ENCODE measurements at places on chromosomes 2 and 18.

GRCh38 chr2:62826141-62826540 lies 120.6 kb downstream of the EHBP1 start:
- no peak for DNase-seq

DNA sequence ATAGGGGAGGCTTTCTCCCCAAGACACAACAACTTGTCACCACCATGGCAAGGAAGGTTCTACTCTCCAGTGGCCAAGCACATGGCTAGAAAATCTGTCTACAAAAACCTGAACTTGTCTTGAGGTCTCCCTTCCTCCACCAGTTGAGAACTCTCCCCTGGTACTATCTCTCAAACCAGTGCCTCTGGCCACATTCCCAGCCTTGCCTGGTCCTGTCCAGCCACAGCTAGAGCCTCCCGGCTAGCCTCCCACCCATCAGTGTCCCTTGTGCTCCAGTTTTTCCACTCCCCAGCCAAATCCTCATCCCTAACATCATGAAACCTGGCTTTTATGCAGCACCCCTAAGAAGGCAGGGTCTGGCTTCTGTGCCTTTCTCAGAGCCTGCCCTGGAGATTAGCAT lies 21.2 kb upstream of the FZD5 start:
- DNase-seq, result no peak

- peak; percentile 74 for DNase-seq
Measured at GRCh38 chr2:112661656-112662305, 16.0 kb downstream of the SLC20A1 start.

- no peak for DNase-seq
Measured at GRCh38 chr2:64128943-64129391, 15.3 kb downstream of the PELI1 start.

DNA sequence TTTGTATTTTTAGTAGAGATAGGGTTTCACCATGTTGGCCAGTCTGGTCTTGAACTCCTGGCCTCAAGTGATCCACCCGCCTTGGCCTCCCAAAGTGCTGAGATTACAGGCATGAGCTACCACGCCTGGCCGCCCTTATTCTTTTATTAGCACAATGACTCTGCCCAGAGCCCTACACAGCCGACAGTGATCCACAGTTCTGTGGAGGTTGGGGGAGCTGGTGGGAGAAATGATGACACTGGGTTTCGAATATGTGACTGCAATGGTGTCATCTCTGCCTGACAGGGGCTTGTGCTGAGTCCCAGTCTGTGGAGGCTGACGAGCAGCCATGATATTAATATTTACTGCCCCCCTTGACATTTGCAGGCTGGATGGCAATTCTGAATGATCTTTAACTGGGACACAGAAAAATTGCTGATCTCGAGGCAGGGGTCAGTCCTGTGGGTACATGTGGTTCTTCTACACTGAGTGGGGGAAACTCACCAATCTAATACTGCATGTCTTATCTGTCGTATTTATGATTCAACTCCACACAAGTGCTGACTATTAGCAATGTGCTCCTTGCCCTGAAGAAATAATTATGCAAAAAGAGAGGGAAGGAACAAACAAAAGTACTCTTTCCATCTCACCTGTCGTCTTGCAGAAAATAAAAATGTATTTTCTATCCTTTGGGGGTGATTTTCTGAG lies 6.3 kb upstream of the CTAGE1 start:
- no peak for DNase-seq

DNA sequence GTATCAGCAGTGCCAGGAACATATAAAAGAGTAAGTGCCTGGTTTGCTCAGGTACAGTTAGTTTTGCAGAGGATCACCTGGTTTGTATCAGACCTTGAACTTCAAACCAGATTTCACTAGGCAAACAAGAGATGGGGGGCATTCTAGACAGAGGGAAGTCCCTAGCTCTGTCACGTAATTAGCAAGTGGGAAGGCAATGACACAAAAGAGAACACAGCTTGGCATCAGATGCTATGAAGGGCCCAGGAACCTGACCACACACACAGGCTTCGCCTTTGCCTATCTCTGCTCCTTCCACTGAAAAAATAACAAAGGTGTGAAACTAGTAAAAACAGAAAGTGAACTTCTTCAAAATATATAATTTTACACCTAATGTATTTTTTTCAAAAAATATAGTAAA lies 62.6 kb downstream of the CERKL start:
- no peak for DNase-seq

GRCh38 chr18:8379187-8379941 lies 229.9 kb upstream of the RAB12 start:
- DNase-seq, result no peak

GRCh38 chr2:137929519-137929916 lies 34.8 kb upstream of the HNMT start:
- DNase-seq, result no peak

- DNase-seq, result no peak
Measured at GRCh38 chr2:61878761-61879160, 9.7 kb downstream of the CCT4 start.

DNA sequence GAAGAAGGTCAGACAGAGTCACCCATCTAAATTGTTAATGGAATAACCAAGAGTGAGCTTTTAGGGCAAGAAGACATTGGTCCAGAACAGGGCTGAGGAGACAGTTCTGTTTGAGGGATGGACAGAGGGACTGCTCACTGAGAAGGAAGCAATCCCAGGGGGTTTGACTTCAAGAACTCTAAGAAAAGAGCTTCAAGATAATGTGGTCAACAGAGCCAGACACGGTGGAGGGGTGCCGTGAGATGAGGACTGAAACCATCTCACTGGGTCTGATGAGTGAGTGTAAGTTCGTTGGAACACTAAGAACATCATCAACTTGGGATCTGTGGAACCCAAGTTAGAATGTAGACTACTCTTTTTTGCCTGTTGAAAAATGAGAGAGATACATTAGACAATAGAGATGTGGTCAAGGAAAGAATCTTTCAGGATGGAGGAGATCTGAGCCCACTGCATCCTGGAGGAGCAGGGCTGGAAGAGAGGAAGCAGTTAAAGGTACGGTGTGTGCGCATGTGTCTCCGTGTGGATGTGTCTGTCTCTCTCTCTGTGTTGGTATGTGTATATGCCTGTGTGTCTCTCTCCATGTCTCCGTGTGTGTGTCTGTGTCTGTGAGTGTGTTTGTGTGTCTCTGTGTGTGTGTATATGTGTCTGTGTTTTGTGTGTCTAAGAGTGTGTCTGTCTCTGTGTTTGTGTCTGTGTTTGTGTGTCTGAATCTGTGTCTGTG lies 172.1 kb downstream of the MYCN start:
- DNase-seq, result no peak

DNA sequence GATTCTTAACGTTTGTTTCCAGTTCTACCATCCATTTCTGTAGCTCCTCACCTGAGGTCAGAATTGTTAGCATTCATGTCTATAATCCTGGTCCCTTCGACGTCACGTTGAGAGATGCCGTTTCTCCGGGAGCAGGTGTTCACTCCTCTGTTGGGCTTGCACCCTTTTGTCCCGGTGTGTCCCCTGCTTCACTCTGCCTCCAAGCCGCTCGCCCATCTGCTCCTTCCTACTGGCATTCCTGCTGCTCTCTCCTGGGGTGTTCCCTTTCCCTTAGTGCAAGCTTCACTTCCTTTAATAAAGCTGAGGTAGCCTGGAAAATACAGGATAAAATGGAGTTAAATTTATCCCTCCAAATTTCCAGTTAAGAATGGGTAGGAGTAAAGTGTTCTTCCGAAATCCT lies 61.9 kb upstream of the CABYR start:
- no peak for DNase-seq

DNA sequence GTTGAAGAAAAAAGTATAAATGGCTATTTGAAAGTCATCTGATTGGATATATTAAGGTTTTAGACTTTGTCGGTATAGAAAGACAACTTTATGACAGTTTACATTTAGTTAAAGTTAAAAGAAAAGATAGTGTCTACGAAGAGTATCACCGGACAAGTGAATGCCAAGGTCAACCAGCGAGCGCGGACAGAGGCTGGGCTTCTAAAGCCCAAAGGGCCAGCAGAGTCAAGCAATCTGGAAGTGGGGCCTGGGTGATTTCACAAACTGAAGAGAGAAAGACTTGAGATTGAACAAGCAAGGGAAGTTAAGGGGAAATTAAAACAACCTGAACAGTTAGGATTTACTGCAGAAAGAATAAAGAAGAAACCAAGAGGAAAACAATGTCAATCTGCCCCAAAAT lies 16.3 kb downstream of the ZNF521 start:
- no peak for DNase-seq

GRCh38 chr2:11738589-11739436 lies 7.6 kb upstream of the LPIN1 start:
- DNase-seq, result no peak

DNA sequence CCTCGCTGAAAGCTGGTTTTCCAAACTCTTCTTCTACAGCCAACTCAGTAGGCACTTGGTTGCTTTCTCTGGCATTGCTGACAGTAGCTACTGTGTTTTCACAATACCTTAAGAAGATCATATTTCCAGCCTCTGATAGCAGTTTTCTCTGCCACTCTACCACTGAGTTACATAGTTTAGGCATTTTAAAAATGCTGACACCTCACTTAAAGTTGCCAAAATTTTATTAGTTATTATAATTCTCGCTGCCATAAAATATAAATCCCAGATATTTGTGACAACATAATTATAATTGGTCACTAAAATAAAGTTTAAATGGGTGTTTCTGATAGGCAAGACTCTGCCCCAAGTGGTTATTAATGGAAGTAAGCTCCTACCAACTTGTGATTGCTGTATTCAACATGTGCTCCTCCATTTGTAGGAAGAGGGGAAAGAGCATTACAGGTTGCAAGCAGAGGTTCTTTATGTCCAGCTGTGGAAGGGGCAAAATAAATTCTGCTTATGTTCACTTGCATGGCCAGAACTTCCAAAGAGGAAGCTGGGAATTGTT lies 1202.8 kb downstream of the CNTNAP5 start:
- DNase-seq, result no peak

DNA sequence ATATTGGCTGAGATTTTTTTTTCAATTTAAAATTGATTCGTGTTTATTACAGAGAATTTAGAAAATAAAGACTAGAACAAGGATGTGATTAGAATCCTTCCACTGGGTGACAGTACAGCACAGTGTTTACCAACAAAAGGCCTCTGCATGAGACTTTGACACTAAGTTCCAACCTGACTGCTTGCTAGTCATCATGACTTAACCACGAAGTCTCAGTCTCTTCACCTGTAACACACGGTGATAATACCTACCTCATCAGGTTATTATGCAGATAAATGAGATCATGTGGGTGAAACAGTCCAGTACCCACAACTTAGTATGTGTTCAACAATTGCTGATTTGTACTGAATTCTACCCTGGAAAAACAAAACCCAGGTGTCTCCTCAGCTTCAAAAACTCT lies 151.2 kb downstream of the STK39 start:
- no peak for DNase-seq

- no peak for DNase-seq
Measured at GRCh38 chr18:25169701-25170100, 182.3 kb downstream of the ZNF521 start.

- no peak for DNase-seq
Measured at GRCh38 chr2:230226051-230226551, 565 bp downstream of the SP140 start.

- DNase-seq, result no peak
Measured at GRCh38 chr2:136932700-136933099, 167.4 kb downstream of the THSD7B start.

DNA sequence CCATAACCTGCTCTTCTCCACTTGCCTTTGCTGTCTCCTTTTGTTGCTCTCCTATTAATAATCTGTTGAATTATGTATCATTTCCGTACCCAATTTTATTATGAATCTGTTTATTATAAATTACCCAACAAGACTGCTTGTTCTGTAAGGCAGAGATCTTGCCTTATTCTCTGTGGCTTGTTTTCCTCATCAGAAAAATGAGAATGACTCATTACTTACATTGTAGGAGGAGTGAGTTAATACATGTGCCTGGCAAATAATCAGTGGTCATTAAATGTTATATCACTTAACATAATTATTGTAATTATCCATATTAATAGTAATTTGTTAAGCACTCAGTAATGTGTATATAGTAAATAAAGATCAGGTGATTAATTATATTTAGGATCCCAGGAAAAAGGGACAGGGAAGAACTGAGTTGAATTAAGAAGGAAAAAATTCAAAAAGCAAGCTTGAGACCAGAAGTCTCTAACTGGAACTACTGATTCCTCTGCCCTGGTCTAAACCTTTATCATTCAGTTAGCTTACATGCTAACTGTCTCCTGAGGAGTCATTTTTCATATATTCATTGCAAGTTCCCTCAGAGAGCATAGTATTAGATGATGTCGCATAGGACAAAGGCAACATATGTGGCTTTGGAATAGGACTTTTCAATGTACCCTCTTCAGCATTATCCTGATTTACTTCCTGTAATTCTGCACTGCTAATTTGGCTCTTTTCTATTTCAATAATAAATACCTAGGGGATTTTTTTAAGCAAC lies 335.7 kb downstream of the GALNT13 start:
- DNase-seq, result peak; percentile 20

DNA sequence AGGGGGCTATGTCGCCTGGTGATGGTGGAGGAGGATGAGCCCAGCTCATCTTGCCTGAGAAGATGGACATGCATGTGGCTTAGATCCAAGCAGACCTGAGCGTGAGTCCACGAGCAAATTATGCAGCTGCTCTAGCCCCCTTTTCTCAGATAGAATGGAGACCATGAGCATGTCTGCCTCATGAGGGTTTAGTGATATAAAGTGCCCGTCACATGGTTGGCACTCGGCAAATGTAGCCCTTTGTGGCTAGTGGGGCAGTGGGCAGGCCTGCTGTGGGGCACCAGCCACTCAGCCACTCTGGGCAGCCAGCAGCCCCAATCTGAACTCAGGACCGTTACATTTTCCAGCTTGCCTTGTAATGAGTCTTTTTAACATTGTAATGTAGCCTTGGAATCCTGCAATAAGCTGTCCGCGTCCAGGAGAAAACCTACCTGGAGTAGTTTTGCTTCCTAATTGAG lies 92.1 kb upstream of the HS6ST1 start:
- no peak for DNase-seq

DNA sequence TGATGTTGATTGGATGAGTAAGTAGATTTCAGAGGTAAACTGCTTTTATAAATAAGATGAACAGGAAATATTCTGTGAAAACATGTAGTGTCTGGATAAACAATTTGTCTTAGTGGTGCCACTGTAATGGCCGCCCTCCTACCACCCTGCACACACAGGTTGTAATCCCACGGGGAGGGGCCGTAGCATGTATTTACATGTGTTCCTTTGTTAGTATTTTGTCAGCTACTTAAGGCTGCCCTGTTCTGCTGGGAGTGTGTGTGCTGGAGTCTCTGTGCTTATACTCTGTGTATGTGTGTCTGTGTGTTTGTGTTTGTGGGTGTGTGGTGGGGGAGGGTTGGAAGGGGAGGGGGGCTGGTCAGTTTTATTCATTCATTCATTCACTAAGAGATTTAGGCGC lies 5.1 kb downstream of the TSHZ1 start:
- DNase-seq, result no peak

DNA sequence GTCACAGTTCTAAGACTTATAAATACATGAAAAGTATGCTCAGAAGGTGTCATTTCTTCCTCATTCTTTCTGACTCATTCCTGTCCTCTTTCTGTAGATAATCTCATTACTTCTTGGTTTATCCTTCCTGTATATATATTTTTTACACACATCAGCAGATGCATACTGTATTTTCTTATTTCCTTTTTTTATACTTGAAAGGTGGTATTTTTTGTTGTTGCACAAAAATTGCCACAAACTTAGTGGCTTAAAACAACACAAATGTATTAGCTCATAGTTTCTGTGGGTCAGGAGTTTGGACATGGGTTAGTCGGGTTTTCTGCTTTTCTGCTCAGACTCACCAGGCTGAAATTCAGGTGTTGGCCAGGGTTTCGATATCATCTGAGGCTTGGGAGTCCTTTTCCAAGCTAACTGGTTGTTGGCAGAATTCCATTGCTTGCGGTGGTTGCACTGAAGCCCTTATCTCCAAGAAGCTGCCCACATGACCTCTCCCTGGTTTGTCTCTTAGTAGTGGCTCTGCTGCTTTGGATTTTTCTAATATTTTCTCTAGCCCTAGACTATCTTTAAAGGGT lies 162.6 kb downstream of the FMNL2 start:
- DNase-seq, result peak; percentile 70
